ENCODE measurements at places on chromosomes 5 and 9. TPM values are rescaled to one million over a fixed set of nuclear protein-coding genes. Genes with fewer than 3 reads are reported as not detected.

Gene CD274
- total RNA-seq = 1.8 TPM

Gene CEP78
- 14.3 TPM for total RNA-seq

Gene NUDT2
- total RNA-seq = 17.8 TPM

Gene GLRA1
- not detected for total RNA-seq

Gene DMRTA1
- 0.78 TPM for total RNA-seq

Gene SMIM3
- 101 TPM for total RNA-seq

Gene SCGB3A2
- total RNA-seq = not detected

Gene ENG
- total RNA-seq = 31.6 TPM

Gene DIRAS2
- total RNA-seq = not detected

Gene PPP1R26
- 16.0 TPM for total RNA-seq

Gene SH2D3C
- total RNA-seq = 0.37 TPM

Gene KCTD16
- under 0.01 TPM for total RNA-seq

Gene NPR3
- 10.8 TPM for total RNA-seq

Gene STK32A
- total RNA-seq = 0.73 TPM

Gene PCSK5
- 9.8 TPM for total RNA-seq

Gene ACOT12
- not detected for total RNA-seq

Gene REEP2
- 2.2 TPM for total RNA-seq

Gene TMC1
- total RNA-seq = 0.37 TPM

Gene ZNF462
- total RNA-seq = 18.0 TPM

Gene PFN3
- total RNA-seq = 1.1 TPM

Gene SPATA31A3
- total RNA-seq = not detected

Gene OR1Q1
- total RNA-seq = not detected

Gene RLN2
- not detected for total RNA-seq

Gene TBC1D2
- total RNA-seq = 22.7 TPM

Gene TNFSF15
- total RNA-seq = 0.20 TPM

Gene HAVCR2
- 3.3 TPM for total RNA-seq

Gene GPR150
- 0.20 TPM for total RNA-seq

Gene ZNF608
- 11.5 TPM for total RNA-seq

Gene SLC45A2
- 0.20 TPM for total RNA-seq

Gene IL13
- under 0.01 TPM for total RNA-seq

Data from subcutaneous preadipocyte (primary cell).